ENCODE measurements at places on chromosomes 7 and 10.

DNA sequence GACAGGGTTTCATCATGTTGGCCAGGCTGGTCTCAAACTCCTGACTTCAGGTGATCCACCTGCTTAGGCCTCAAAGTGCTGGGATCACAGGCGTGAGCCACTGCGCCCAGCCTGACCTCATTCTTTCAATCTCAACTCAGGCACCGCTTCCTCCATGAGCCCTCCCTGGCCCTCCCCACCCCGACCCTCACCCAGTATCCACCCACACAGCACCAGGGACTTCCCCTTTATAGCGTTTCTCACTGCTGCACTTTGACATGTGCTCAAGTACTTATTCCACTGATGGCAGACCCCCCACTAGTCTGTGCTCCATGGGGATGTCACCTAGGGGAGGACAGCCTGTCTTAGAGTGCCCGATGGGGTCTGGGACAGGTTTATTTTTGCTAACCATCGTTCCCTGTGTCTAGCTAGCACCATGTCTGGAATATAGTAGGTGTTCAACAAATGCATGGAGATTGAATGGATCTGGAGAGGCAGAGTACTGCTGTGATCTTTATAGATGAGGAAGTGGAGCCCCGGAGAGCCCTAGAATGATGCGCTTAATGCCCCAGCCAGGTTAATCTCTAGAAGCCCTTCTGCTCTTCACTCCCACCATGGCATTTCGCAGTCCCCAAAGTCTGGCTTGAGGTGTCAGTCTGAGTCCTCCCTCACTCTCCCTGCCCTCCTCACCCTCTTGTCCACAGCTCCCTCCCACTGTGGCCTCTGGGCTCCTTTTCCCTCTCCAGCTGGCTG lies 258.8 kb downstream of the RPS24 start:
- no peak for DNase-seq

DNA sequence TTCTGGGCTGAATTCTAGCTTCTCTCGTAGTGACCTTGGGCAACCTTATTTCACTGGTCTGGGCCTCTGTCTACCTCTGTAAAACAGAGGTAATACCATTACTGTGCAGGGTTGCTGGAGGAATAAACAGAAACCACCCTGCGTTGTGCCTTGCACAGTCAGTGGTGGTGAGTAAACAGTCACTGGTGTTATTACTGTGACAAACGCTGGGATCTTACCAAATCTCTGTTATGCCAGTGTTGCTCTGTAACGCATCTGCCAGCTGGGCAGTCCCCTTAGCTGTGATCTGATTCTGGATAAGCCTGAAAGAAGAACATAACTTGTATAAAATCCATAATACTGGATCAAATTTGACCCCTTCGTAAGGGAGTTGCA lies 49.4 kb downstream of the NOD1 start:
- DNase-seq, result no peak

DNA sequence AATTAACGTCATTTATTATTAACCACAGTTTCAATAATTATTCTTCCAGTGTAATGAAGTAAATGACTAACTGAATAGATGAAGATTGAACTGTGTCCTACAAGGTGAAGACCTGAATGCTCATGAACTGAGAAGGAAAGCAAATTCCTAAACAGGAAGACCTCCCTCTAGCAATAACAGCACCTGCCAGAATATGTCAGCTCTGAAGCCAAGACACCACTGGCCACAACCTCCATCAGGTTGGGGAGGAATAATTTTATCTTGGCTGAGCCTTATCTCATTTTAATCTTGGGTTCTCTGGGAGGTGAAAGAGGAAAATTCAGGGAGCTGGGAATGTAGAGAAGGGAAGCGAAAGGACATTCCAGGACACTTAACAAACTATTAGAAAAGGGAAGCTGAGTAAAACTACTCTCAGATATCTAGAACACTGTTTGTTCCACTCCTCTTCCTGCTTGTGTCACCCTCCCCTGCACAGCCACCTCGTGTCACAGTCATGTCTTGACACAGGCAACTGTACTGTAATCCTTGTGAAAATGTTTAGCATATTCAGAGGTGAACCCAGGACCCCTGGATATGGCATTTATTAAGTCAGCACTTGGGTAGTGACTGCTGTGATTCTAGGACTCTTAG lies 4.6 kb upstream of the SLC13A1 start:
- DNase-seq, result no peak

DNA sequence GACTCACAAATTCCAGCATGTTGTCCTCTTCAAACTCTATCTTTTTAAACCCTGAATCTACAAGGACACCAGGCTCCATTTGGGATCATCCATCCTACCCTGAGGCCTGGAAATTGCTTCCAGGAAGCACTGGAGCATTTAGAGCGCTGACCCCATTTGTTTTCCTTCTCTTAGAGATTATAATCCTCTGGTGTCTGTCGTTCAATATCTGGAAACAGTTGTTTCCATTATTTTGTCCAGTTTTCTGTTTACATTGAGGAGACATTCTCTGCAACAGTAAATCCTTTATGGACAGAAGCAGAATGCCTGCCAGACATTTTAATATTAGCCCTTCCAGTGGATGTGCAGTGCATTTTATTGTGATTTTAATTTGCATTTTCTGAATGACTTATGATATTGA lies 119.4 kb upstream of the MEOX2 start:
- no peak for DNase-seq

DNA sequence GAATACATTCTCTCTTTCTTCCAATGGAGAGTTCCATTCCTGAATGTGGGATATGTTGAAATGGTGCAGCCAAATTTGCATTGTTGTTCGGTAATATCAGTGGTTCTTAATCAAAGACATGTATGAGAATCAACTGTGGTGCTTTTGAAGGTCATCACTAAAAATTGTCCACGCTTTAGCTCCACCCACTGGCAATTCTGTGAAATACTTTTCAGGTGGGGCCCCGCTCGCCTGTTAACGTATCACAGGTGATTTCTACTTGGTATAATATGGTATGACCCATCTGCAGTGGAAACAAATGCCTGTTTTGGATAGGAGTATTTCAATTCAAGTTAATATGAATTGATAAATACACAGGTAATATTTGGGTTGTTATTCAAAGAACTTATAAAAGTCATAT lies 178.4 kb downstream of the NSUN6 start:
- no peak for DNase-seq

GRCh38 chr10:75682649-75683557 lies 251.5 kb downstream of the LRMDA start:
- no peak for DNase-seq

DNA sequence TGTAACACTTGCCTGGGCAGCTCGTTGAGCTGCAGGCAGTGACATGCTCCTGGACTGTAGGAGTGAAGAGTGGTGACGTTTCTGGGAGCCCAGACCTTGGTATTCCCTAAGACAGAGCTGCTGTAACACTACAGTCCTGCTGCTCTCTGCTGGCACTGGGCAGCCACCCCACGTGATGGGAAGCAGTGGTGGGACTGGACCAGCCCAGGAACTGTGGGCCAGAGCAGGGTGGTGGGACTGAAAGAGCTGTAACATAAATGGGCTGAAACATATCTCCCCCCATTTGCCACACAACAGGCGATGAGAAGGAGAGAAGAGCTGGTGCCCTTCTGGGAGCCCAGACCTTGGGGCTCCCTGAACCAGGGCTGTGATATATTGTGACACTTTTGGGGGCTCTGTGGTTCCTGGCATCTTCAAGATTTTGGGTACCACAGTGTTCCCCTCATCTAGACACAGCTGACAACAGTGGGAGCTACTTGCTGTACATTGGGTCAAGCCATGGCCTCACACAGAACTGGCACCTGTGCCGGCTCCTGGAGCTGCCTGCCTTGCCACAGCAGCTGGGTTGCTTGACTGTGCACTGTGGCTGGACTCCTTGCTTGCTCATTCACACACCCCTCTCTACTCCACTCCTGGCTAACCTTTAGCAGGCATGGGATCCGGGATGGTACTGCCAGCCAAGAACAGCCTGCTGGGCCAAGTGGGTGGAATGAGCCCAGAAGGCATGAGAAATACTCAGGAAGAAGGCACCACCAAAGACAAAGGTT lies 161.3 kb upstream of the PCDH15 start:
- no peak for DNase-seq

All from GM04504 (cell line).